Activated CD4-positive, alpha-beta T cell treated with anti-CD3 and anti-CD28 coated beads, Interleukin-10, Interleukin-2, amounts not matched to agents 100 ng/mL and 50 ng/mL, durations not matched to agents 16 hours and 8 hours (primary cell): ENCODE measurements at places on chromosomes 4 and X.

GRCh38 chr4:5906191-5906590 is 13.3 kb upstream of the CRMP1 start:
- no peak for DNase-seq

DNA sequence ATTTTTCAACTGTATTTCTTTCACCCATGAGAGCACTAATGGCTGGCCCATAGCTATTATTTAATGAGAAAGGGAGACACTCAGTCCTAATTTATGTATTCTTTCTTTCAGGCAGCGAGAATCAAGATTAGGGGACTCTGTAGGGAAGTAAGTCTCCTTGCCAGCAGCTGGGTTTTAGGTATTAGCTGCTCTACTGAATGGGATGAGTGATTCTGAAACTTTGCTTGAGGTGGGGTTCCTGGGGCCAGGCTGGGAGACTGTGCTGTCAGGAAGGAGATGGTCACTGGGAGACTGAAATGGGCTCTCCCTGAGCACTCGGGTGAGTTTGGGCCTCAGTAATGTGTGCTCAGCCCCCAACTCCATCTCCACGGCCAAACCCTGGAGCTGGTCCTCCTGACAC is 78.7 kb downstream of the LNX1 start:
- DNase-seq: no peak

- no peak for DNase-seq
These were observed 13.0 kb downstream of the PNMA6E start for GRCh38 chrX:153387987-153388721.

DNA sequence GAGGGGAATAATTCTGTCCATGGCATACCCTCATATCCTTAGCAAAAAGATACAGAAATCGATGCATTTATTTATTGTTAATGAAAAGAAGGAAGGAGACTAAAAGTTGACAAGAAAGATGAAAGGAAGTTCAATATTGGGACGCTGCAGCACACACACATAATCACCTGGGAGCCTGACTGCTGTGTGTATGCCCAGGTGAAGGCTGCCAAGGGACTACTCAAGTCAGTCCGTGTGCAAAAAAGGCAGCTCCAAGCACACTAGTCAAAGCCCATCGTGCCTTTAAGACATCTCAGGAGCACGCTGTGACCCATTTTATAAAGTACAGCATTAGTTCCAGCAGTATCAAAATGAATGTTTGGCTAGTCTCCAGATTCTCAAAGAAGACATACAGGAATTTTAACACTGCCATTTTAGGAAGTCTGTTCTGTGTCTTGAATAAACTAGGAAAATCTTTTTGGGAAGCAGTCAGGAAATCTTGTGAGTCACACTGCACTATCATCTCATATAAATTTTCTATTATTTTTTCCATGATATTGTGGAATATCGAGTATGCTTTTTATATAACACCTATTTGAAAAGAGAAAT is 363.9 kb downstream of the GASK1B start:
- DNase-seq: no peak

DNA sequence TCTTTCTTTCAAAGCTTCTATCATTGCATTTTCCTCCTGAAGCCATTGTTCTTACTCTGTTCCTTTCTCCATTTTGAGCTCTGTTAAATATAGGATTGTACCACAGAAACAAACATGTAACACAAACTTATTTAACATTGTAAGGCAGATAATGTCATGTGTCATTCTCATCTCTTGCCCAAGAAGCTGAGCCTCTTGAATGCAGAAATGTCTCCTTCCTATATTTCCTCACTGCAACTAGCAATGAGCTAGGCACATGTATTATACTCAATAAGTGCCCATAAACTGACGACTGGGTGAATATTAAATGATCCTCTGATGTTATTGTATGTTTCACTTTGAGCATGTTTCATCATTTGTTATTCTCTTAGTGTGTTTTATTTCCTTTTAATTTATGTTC is 56.7 kb upstream of the SLC7A11 start:
- no peak for DNase-seq

- no peak for DNase-seq
These were observed 716.1 kb upstream of the INTU start for GRCh38 chr4:126916626-126917140.

GRCh38 chr4:23106516-23106915 is 413.8 kb downstream of the GBA3 start:
- DNase-seq: no peak

GRCh38 chrX:11131146-11131545 is 20.0 kb downstream of the HCCS start:
- no peak for DNase-seq

- DNase-seq: peak; percentile 40
These were observed 15.6 kb downstream of the SCARB2 start for GRCh38 chr4:76197971-76198410.

GRCh38 chr4:1726146-1726934 is 5.0 kb downstream of the TACC3 start:
- DNase-seq: peak; percentile 87

DNA sequence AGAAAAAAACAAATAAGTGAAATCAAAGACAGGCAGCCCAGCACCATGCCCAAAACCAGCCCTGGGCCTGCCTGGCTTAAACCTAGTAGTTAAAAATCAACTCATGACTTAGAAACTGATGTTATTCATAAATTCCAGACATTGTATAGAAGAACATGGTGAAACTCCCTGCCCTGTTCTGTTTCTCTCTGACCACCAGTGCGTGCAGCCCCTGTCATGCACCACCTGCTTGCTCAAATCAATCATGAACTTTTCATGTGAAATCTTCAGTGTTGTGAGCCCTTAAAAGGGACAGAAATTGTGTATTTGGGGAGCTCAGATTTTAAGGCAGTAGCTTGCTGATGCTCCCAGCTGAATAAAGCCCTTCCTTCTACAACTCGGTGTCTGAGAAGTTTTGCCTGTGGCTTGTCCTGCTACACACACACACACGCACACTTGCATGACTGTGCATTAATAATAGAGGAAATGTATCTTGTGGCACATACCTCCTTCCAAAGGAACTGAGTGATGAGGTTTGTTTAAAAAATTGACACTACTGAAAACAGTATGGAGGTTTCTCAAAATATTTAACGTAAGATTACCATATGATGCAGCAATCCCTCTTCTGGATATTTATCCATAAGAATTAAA is 39.2 kb upstream of the UGT2B7 start:
- DNase-seq: no peak

- DNase-seq: no peak
These were observed 11.7 kb downstream of the PROM1 start for GRCh38 chr4:16072168-16072567.

GRCh38 chr4:167383291-167383690 is 149.0 kb upstream of the SPOCK3 start:
- no peak for DNase-seq

GRCh38 chr4:20617678-20618396 is 82.4 kb upstream of the PACRGL start:
- DNase-seq: no peak

GRCh38 chrX:123436512-123437136 is 252.5 kb downstream of the GRIA3 start:
- DNase-seq: no peak

DNA sequence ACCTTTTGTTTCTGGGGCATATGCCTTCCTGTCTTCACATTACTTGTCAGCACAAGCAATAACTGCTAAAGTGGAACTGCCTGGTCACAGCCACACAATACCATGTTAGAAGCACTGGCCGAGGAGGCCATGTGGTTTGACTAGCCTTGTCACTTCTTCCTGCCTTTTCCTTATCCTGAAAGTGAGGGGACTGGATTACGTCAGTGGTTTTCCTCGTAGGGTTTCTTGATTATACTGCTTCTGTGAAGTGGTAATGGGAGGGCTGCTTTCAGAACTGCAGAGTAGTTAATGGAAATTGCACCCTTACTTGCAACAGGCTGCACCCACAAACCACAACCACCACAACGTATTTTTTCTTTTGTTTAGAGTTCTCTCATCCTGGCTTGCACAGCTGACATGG is 26.6 kb downstream of the ZRSR2 start:
- DNase-seq: peak; percentile 84

GRCh38 chr4:156560701-156561100 is 410.9 kb downstream of the PDGFC start:
- DNase-seq: no peak

GRCh38 chrX:130097507-130098209 is 12.6 kb downstream of the ELF4 start:
- no peak for DNase-seq
